ENCODE measurements at places on chromosomes 4 and X.

DNA sequence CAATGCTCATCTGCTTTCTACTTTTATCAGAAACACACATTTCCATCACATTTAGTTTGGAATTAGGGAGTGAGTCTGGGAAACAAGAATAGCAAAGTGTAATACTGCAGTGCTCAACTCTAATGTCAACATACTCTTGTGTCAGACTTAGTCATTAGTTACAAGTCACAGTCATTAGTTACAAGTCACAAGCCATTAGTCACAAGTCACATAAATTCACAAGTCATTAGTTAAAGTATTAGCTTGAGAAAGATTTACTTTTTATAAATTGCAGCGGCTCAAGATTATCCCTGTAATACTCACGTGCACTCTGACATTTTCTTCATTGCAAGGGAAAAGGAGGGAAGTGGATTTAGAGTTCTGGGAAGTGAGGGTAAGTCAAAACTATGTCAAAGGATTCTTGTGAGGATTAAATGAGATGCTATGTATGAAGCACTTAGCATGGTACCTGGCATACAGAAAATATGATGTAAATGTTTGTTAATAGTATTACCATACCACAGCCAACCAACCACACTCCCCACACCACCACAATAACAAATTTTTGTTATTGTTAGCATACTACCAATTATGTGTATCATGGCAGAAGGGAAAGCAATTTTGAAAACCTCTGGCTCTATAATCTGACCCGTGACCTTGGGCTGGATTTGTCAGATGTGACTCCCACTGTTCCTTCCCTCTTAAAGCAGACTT lies 116.6 kb downstream of the ARHGAP24 start:
- DNase-seq, result no peak

DNA sequence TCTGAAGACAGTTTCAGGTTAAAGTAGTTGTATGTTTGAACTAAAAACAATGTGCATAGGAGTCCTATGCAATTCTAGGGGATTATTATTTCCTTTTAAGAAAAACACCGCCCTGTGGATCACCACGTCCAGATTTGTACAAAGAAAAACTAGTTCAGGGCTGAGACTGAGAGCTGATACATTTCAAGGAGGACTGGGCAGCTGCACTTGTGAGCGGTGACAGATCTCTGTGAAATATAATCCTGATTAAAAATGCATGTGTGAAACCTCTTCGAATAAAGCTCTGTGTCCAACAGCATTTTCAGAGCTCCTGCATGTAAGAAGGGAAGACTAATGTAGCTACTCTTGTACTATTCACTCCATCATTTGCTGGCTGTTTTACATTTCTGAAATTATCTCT lies 365.8 kb upstream of the PITX2 start:
- DNase-seq, result no peak

DNA sequence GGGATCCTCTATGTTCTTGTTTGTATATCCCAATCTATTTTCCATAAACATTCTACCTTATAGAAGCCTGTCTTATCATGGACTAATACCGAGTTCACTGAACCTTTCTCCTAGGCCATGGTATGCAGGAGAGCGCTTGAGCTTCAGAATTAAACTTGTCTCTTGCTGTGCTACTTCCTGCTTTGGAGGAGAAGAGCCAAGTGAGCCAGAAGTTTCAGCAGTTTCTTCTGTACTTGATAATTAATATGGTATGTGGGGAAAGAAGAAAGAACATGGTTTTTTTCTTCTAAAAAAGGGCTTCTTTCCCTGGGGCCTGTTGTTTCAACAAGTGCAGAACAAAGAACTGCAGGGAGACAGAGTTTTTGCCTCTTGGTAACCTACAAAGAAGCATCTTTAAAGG lies 172.8 kb downstream of the ATG4A start:
- no peak for DNase-seq

DNA sequence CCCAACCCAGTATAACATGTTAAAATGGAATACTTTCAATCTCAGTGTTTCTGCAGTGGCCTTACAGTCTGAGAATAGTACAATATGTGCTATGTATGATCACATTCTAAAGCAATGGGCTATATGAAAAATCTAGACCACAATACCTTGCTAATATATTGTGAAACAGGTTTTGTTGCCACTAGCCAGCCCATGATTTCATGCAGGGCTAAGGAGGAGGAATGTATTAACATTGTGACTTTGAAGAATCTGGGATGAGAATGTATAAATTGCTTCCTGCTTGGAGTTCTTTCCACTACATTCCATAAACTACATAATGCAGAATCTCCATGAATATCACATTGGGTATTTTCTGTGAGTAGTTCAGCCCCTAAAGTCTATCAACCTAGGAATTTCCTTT lies 935.4 kb upstream of the GRIA3 start:
- DNase-seq, result no peak

- no peak for DNase-seq
Measured at GRCh38 chrX:57951666-57952319, 41.5 kb upstream of the ZXDA start.

DNA sequence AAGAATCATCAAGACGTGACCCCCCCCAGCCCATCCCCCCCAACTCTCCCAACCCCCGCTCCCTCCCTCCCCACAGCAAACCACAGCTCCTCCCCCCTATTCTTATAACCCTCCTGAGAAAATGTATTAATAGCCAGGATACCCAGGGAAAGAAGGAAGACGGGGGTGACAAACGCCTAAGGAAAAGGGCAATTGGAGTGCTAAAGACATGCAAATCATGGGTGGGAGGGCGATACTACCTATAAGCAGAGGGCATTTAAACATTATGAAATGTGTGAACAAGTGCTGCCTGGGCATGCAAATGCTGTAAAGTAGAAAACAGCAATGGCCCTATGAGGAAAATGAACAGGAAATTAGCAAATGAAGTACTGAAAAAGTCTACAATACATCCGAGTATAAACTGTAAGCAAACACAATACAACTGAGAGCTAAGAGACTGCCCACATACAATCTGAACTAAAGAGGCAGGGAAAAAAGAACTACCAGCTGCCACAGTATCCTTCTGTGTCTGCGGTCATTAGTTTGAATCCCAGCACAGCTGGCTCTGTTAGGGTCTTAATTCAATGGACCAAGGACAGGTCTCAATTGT lies 2.4 kb downstream of the CXXC4 start:
- DNase-seq, result no peak

DNA sequence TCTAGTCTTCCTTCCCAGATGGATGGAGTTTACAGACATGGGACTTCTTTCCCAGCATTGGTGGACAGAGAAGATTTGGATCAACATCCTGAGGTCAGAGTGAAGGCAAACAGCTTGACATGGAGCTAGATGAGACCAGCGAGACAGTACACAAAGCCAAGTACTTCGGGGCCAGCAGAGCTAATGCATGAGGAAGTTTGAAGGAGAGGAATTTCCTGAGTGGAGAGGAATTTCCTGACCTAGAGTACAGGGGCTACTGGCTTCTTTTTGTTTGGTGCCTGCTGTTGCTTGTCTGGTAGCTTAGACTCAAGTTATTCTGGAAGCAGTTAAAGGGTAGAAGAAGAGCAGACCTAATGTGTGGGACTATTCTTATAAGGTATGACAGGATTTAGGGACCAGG lies 69.1 kb upstream of the EOLA2 start:
- DNase-seq, result no peak

DNA sequence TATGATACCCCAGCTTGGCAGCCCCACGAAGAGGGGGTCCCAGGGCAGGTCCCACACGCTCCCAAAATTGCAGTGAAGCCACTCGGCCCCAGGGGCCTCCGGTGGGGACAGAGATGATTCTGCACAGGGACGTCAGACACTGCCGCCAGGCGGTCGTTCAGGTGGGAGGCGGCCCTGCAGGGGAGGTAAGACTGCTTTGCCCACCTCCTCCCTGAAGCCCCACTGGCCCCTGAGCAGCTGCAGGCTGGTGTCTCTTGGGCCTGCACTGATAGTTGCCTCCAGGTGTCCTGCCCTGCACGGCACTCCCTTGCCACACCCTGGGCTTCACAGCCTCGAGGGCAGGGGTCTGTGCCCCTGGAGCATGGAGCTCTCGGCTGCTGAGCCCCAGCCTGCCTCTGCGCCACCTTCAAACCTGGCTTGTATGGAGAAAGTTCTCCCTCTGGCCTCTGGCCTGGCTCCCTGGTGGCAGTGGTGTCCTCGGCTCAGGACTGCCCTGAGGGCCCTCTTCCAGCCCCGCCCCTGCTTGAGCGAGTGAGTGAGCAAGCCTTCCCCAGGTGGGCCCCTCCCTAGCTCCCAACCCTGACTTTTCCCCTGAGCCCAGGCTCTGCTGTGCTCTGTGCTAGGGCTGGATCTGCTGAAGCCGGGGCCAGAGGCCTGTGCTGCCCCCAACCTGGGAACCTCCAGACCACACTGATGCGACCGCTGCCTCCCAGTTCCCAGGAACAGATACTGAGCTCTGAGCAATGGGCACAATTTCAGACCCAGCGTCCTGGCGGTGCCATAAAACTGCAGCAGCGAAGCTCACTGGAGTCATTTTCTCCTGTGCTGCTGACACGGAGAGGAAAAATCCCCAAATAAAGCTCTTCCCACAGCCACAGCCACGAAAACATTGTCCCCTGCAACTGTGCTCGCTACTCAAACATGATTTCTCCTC lies 16.1 kb downstream of the ADRA2C start:
- DNase-seq, result no peak

DNA sequence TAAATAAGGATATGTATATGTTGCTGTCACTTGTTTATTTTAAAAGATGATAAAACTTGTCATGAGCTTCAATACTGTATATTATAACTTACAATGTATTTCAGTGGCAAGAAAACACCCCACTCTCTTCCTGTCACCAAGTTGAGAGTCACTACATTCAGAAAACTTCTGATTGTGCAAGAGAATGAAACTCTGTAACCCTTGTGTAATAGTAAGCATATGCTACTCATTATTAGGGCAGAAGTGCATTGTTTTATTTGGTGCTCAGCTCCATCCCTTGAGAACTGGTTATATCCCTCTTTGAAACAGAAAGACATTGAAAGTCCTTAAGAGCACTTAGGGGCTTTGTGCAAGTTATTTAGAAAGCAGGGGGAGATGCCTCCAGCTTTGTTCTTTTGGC lies 594.5 kb downstream of the ARAP2 start:
- DNase-seq, result no peak

- DNase-seq, result no peak
Measured at GRCh38 chr4:154005171-154005520, 216.3 kb upstream of the SFRP2 start.

DNA sequence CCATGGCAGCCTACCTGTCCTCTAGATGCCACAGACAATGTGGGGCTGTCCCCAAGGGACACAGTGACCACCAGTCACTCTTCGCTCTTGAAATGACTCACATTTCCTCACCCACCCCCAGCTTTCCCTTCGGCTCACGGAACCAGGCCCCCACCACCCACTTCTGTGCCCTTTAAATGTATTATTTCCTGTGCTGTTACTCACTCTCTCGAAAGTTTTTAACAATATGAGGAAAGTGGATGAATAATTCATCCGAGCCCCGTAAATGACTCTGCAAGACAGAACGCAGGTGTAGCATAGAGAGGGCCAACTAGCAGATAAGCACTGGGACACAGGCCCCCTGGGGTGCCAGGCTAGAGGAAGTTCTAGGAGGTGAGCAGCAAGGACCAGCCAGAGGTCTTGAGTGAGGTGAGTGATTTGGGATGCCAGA lies 179.5 kb upstream of the TBL1X start:
- DNase-seq, result peak; percentile 52

GRCh38 chrX:143027275-143027674 lies 1.5 kb downstream of the SPANXN4 start:
- DNase-seq, result no peak

GRCh38 chr4:1629699-1630083 lies 54.4 kb downstream of the FAM53A start:
- no peak for DNase-seq

DNA sequence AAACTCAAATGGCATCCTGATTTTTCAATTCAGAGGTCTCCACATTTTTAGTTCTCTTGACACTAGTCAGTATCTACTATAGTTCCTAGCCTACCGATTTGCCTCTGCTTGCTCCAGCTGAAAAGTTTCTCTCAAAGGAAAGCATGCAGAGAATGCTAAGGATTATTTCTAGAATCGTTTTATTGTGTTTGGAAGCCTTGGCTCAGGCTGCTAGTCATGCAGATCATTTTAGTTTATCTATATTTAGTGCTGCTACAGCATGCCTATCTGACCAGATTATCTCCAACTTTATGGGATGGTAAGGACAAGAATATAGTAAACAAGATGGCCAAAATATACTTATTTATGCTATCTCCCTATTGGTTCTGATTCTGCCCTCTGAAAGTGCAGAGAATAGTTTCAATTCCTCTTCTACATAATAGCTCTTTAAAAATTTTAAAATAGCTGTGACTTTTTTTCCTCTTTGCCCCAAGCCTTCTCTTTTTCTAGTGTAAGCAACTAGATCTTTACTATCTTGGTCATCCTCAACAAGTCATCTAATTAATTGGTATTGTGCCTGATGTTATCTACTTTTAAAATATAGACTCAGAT lies 15.7 kb upstream of the DRP2 start:
- no peak for DNase-seq

GRCh38 chr4:139847602-139848001 lies 182.0 kb downstream of the MGST2 start:
- DNase-seq, result no peak

- no peak for DNase-seq
Measured at GRCh38 chr4:175271010-175271630, 353.0 kb downstream of the ADAM29 start.

GRCh38 chr4:139642364-139642763 lies 23.3 kb upstream of the MGST2 start:
- no peak for DNase-seq

DNA sequence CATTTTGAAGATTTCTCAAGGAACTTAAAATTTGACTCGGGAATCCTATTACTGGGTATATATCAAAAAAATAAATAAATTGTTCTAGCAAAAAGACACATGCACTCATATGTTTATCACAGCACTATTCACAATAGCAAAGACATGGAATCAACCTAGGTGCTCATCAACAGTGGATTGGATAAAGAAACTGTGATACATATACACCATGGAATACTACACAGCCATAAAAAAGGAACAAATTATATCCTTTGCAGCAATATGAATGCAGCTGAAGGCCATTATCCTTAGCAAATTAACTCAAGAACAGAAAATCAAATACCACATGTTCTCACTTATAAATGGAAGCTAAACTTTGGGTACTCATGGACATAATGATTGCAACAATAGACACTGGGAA lies 97.4 kb downstream of the CENPC start:
- no peak for DNase-seq

DNA sequence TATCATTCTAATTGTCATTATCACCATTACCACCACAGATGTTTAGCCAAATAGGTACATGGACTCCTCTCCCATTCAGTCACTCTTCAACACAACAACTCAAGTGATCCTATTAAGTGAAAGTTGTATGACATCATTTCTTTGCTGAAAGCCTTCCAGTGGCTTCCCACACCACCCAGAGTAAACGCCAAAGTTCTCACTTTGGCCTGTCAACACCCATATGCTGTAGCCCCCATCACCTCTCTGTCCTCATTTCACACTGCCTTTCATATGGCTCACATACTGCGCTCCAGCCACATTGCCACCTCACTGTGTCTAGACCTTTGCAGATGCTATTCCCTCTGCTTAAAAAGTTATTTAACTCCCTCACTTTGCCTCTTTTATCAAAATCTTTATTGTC lies 682.3 kb downstream of the ADGRL3 start:
- DNase-seq, result no peak
